ENCODE measurements at places on chromosomes 7 and 10.
A peak's percentile ranks its signal among the peaks of the same experiment; 100 is the strongest.

GRCh38 chr7:74379938-74380337, 73.8 kb upstream of the GTF2IRD1 start:
- DNase-seq: no peak

DNA sequence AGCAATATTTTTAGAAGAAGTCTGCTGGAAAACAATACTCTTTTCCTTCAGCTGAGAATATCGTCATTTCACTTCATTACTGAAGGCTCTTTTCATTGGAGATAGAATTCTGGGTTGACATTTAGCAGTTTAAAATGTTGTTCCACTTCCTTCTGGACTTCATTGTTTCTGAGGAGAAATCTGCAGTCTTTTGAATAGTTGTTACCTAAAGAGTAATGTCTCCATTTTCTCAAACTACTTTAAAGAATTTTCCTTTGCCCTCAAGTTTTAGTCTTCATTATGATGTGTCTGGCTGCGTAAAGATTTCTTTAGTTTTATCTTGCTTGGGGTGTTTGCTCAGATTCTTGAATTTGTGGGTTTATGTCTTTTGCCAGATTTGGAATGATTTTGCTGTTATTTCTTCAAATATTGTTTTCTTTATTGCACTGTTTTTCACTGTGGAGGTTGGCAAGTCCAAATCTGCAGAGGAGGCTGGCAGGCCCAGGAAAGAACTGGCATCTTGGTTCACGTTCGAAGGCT, 136.3 kb downstream of the DNAJB6 start:
- DNase-seq: no peak

GRCh38 chr7:73706126-73707044, 13.1 kb downstream of the STX1A start:
- no peak for DNase-seq

DNA sequence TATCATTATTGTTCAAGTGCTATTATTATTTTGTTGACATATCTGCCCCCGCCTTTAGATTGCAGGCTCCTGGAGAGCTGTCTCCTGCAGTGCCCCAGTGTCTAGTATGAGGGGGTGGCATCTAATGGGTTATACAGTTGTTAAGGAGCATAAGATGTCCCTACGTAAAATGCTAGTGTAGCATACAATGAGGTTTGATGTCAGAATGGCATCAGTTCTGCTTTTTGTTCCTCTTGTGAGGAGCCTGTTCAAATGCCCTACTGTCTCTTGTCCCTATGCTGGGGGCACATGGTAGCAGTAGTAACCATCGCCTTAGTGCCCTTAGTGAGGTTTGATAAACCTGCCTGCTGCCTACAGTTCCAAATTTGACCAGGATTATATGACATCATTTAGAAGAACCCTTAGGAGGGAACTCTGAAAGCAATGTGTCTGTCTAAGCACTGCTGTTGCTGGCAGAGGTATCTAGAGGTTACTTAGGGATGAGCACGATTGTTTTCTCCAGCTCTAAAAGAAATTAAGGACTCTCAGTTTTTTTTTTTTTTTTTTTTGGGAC, 9.7 kb downstream of the CREM start:
- no peak for DNase-seq

- no peak for DNase-seq
Measured at GRCh38 chr7:123552641-123553040, 5.0 kb downstream of the NDUFA5 start.

DNA sequence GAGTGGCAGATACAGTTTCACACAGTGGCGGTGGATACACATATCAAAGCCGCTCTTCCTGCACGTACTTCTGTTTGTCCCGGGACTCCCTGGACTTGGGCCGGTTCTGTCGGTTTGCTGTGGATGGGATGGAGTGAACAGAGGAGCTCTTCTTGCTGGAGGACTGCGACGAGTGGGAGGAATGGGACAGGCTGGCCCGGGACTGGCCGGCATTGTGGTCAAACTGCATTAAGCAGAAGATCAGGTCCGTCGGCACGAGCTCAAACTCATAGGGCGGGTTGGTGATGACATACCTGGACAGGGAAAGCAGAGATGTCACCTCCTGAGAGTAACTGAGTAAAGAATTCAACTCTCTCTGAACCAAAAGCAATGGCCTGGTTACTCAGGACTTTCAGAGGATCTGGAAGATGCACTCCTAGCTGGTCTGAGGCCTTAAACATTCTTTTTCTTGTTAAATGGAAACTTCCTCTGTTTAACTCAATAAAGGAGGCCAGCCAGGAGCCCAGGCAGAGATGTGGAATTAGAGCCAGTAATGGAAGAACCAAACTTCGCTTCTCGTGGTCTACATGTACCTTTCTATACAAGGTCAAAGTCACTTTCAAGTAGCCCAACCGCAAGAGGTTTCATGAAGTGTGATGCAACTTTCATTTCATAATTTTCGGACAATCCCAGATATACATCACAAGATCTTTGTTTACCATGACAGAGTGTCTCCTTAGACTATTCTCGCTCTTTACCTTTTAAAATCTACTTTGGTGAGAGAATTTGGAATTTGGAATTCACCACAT, 750.2 kb downstream of the KCNMA1 start:
- no peak for DNase-seq

DNA sequence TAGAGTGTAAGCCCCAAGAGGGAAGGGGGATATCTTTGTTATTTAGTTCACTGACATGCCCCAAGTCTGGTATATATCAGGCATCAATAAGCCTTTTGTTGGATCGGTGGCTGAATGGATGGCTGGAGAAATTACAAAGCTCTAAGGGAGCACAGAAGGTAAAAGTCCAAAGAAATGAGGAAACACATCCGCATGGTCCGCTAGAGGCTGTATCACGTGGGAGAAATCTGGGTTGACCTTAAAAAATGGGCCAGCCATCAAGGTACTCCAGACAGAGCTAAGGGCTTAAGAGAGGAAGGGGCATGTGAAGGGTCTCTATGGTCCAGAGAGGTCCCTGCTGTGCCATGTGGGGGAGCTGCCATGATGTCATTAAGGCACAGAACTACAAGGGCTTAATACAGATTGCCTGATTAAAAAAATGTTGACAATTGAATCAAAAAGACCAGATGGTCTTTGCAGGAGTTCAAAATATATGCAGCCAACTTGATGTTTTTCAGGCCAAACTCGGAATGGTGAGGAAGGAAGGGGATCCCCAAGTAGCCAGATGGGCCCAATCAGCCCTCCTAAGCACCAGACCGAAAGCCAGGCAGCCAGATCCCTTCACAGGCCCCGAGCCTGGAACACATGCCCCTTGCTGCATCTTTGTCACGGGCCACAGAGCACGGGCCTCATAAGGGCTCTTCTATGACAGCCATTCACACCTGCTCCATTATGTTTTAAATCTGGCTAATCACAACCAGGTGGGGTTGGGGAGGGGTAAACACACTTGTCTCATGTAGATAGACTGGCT, 31.9 kb downstream of the SCRN1 start:
- no peak for DNase-seq

- no peak for DNase-seq
Measured at GRCh38 chr10:112904000-112904399, 46.0 kb upstream of the TCF7L2 start.

DNA sequence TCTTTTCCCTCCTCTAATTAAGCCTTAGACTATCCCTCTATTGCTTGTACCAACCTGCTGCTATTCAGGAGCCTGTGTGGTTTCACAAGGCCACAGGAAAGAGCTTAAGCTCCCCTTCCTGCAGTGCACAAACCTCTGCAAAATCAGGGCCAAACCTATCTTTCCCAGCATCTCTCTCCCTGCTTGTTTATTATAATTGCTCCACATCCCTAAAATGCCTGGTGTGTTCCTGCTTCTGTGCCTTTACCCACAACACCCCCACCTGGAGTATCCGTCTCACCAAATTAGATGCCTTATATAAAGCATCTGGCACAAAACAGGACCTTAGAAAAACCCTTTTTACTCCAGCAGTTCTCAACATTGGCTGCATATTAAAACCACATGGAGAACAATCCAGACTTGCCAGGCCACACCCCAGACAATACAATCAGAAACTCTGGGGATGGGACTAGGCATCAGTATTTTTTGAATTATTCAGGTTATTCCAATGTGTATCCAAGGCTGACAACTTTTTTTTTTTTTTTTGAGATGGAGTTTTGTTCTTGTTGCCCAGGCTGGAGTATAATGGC, 16.7 kb downstream of the SEC31B start:
- no peak for DNase-seq

DNA sequence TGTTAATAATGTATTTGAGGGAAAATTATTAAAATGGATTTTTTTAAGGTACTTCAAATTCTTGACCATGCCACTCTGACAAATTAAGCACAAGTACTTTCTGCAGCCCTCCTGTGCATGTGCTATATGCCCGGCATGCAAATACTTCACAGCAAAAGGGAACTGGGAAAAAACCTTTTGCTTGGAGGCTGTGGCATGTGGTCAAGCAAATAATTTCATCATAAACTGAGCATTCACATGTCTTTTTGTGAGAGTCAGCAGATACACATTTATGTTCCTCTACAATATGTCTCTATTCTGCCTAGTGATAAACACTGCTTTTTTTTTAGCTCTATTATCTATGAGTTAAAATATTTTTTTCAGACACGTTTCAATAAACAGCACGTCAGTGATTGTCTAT, 53.7 kb upstream of the SEMA3A start:
- DNase-seq: no peak

DNA sequence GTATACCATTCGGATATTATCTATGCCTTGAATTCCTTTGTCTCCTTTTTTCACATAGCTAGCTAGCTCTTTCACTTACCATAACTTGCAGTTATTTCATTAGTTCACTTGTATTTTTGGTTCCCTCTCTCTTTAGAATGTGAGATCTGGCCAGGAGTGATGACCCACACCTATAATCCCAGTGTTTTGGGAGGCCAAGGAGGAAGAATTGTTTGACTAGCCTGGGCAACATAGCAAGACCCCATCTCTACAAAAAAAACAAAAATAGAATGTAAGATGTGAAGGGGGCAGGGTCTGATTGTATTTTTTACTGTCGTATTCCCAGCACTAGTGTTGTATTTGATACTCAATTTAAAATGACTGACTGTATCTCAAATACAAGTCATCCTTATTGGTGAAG, 19.6 kb downstream of the NFE2L3 start:
- no peak for DNase-seq

DNA sequence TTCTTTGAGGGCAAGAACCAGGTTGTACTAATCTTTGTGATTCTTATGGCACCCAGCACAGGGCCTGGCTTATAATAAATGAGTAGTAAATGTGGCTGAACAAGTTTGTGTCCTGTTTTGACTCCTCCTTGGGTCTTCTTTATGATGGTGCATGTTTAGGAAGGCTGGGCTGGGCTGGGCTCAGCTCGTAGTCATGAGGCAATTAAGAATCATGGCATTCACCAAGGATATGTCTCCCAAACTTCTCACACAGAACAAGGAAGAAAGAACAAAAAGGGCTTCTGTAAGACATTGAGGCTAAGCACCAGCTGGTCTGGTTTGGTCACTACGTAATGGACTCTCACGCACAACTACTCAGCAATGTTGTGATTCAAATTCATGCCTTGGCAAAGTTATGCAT, 30.5 kb upstream of the YAE1 start:
- no peak for DNase-seq

GRCh38 chr10:14131261-14131960, 199.3 kb downstream of the FRMD4A start:
- DNase-seq: no peak

DNA sequence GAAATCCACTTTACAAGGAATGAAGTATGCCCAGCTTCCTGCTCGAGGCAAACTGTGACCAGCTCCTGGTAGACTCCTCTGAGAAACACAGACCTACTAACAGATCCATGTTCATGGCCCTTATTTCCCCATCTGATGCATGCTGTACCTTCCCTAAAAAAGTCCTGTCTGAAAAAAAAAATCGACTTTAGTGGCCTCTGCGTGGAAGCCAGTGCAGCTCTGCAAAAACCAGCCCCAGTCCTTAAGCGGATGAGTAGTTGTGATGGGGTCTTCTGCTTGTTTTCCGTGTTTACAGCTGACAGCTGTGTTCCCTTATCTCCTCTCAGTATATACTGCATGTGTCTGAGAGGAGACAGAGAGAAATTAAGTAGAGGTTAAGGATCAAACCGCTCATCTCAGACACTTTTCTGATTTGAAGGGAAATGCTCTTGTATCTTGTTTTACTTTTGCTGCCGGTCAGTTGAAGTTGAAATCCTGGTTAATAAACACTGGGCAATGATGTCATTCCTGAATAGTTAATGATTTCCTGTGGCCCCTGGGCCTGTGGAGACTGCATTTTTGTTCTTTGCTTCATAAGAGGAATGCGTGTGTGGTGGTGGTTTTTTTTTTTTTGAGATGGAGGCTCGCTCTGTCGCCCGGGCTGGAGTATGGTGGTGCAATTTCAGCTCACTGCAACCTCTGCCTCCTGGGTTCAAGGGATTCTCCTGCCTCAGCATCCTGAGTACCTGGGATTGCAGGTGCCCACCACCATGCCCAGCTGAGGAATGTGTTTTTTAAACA, 67.6 kb downstream of the DOCK1 start:
- peak; percentile 61 for DNase-seq

DNA sequence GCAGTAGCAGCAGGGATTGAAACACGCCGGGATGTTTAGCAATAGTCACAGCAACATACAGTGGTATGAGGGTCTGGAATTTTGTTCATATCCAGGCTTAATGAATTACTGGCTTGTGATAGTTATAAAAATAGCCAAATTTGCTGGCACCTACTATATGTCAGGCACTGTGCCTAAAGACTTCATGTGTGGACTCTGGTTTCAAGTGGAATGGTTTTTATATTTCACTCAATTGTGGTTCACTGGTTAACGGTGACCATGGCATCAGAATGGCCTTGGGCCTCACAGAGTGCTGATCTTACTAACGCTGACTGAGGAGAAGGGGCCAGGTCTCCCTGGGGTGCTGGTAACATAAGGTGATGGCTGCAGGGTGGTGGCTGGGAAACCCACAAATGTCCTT, 55.7 kb downstream of the CELF2 start:
- no peak for DNase-seq

DNA sequence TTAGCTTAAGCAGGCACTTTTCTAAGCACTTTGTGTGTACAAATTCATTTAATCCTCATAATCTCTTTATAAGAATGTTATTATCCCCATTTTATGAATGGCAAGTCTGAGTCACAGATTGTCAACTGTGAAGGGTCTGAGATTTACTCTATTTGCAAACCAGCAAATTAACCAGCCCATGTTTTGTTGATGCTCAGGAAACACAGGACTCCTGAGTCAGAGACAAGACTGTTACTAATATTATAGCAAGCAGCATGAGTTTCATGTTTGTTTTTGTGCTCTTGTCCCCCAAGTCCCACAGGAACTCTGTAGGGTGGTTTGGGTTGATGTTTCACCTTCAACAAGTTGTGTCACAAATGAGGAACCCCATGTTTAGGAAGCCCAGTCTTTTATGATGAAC, 182.0 kb upstream of the PPP1R3A start:
- DNase-seq: no peak

- DNase-seq: no peak
Measured at GRCh38 chr7:51732951-51733350, 416.3 kb upstream of the COBL start.
